ENCODE measurements at places on chromosomes 16 and 17.

- peak; percentile 25 for DNase-seq
These were observed 178.3 kb downstream of the PRKCB start for GRCh38 chr16:24013864-24014645.

DNA sequence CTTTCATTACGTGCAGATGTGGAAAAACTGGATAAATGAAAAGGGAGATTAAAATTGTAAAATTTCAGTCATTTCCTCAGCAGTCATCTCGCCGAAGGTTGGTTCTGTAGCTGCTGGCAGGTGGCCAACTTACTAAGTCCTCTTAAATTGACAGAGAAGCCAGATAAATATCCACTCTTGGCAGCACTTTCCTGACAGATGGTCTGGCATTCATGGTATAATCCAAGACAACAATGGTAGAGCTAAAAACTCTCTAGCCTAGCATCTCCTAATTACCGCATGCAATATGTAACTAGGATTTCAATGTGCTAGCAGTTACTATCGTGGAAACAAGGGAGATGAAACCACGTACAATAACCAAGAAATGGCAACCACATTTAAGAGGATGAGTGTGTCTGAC, 306.3 kb downstream of the CNTNAP4 start:
- no peak for DNase-seq

DNA sequence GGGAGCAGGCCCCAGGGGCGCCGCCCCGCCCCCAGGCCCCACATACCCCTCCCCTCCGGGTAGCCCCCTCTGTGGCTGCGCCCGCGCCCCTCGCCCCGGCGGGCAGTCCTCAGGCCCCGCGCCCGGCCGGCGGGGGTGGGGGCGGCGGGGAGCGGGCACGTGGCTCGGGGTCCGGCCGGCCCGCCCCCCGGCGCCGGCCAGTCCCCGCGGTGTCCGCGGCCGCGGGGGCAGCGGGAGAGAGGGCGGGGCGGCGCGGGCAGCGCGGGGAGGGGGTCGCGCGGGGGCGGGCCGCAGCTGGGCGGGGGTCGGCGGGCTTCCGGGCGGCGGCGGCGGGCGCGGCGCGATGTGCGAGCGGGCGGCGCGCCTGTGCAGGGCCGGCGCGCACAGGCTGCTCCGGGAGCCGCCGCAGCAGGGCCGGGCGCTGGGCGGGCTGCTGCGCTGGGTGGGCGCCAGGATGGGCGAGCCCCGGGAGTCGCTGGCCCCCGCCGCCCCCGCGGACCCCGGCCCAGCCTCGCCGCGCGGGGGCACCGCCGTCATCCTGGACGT, 335 bp downstream of the NECAB2 start:
- no peak for DNase-seq

- no peak for DNase-seq
These were observed 665 bp upstream of the ALDH3A2 start for GRCh38 chr17:19647697-19648474.

DNA sequence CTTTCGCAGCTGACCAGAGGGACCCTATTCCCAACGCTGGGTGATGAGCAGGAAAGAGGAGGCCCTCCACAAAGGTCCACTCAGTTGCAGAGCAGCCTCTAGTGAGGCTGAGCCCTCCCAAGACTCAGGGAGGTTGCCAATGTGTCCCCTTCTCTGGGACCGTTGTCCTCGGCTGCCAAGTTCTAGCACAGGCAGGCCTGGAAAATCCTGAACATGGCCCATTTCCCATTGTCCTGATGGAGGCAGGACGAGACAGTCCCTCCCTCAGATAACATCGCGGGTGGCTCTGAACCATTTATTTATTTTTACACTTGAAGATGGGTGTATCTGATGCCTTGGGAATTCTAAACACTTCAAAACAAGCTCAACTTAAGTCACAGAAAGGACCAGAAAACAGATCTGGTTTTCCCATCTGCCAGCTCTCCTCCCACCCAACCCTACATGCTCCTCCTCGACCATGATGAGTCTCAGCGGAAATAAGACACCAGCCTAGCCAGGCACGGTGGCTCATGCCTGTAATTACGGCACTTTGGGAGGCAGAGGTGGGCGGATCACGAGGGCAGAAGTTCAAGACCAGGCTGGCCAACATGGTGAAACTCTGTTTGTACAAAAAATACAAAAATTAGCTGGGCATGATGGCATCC, 12.8 kb downstream of the CDIP1 start:
- no peak for DNase-seq

DNA sequence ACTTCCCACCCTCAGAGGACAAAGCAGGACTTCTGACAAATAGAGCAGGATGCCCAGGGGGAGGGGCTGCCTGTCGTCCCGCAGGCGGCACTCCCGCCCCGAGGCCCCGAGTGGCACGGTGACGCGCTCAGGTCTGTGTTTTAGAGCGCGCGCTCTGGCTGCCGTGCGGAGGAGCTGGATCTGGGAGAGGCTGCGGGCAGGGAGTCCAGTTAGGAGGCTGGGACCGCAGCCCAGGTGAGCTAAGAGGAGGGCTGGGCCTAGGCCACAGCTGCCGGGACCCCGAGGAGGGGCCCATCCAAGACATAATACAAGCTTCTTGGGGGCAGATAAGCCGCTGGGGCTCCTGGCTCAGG, 6.4 kb downstream of the DOC2A start:
- DNase-seq = no peak

DNA sequence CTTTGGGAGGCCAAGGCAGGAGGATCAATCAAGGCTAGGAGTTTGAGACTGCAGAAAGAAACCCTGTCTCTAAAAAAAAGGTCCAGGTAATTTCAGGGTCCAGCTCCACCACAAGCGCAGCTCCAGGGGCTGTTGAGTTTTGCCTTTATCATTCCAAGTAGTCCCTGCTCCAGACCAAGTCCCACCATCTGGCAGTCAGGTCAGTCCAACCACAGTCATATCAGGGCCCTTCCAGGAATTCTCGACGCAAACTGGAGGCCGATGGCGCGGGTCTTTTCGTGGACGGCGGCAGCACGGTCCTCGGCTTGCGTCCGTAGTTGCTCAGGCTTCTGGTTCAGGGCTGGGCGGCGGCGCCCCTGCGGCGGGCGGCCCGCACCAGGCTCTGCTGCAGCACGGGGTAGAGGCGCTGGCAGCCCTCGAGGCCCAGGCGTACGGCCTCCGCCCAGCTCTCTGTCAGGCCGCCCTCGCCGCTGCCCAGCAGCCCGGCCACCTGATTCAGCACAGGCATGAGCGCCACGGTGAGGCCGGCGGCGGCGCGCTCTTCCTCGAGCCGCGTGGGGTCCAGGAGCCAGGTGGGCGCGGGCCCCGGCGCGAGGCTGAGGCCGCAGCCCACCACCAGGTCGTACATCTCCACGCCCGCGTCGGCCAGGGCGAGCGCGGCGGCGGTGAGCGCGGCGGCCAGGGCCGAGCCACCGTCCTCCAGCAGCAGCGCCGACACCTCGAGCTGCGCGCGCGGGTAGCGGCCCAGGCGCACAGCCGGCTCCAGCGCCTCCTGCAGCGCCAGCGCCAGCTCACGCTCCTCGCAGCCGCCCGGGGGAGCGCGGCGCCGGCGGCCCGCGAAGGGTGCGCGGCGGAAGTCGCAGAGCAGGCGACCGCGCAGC, 752 bp downstream of the EXOSC6 start:
- peak; percentile 13 for DNase-seq

GRCh38 chr16:621526-622105, 9.2 kb upstream of the WFIKKN1 start:
- DNase-seq = no peak

- DNase-seq = no peak
These were observed 385.3 kb downstream of the HAPSTR1 start for GRCh38 chr16:9476744-9477143.

DNA sequence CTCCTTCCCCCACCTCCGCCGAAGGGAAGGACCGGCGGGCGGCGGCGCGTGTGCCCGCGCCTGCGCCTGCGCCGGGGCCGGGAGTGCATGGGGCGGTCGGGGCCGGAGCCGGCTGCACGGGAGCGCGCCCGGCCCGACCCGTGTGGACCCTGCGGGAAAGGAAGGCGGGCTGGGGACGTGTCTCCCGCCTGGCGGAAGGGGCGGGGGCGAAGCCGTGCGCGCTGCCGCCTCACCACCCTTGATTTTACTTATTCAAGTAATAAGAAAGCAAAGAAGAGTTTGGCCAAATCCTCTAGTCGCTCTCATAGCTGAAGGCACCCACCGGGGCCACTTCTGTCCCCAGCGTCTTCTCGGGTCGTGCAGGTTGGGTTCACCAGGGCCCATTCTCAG, 596 bp upstream of the PFN1 start:
- peak; percentile 61 for DNase-seq

DNA sequence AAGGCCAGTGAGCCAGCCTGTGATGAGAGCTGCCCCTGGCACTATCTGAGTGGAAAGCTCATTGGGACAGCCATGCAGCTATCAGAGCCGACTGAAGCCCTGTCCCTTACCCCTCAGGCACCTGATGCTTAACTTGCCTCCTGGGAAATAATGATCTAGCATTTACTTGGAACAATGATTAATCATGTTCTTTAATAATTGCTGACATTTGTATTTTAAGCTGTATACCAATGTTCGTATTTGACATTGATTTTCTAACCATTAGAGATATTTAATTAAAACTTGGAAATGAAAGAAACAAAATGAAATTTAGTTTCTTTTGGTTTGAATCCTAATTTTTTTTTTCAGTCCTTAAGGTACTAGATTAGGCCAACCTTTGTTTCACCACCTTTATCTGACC, 10.5 kb downstream of the PDP2 start:
- DNase-seq = no peak

GRCh38 chr16:75114179-75114945, 2.2 kb downstream of the LDHD start:
- no peak for DNase-seq

DNA sequence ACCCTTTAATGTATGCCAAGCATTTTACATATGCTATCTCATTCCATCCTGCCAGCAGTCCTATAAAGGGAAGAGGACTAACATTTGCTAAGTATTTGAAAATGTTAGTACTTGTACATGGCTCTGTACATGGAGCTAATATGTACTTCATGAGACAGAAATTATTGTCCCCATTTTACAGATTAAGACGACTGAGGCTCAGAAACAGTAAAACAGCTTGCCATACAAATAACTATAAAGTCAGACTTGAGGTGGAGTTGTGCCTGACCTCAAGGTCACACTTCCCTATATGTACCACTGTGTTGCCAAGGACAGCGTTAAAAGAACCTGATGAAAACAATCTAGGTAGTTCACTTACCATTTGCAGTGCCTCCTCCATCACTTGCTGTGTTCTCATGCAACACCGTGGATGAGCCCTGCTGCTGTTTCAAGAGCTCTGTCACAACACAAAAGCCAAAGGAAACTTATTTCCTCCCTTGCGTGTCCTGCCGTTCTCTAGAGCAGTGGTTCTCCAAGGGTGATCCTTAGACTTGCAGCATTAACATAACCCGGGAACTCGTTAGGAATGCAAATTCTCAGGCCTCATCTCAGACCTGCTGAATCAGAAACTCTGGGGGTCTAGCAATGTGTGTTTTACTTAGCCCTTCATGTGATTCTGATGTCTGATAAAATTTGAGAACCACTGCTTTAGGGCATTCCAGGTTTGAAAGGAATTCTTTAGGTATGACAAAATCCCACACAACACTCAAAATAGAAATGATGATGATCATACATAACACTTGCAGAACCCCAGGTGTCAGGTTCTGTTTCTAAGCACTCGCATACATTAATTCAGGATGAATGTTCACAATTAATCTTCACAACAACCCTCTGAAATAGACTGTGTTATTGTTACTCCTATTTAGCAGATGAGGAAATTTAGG, 51.2 kb upstream of the MTMR4 start:
- no peak for DNase-seq

DNA sequence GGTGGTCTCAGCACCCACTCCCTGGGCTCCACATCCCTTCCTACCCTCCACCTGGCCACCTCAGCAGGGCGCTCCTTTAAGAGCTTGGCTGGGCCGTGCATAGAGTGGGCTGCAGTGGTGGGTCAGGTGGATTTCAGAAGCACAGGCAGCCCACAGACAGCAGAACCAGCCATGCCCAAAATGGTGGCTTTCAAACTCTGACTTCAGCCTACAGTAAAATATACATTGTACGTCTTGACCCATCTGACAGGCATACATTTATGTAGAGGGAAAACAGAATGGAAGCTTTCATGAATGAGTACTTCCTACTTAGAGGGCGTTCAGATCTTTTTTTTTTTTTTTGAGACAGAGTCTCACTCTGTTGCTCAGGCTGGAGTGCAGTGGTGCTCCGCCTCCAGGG, 26.0 kb upstream of the LASP1NB start:
- DNase-seq = no peak

- DNase-seq = no peak
These were observed 22.9 kb downstream of the ACSF3 start for GRCh38 chr16:89116341-89117226.

DNA sequence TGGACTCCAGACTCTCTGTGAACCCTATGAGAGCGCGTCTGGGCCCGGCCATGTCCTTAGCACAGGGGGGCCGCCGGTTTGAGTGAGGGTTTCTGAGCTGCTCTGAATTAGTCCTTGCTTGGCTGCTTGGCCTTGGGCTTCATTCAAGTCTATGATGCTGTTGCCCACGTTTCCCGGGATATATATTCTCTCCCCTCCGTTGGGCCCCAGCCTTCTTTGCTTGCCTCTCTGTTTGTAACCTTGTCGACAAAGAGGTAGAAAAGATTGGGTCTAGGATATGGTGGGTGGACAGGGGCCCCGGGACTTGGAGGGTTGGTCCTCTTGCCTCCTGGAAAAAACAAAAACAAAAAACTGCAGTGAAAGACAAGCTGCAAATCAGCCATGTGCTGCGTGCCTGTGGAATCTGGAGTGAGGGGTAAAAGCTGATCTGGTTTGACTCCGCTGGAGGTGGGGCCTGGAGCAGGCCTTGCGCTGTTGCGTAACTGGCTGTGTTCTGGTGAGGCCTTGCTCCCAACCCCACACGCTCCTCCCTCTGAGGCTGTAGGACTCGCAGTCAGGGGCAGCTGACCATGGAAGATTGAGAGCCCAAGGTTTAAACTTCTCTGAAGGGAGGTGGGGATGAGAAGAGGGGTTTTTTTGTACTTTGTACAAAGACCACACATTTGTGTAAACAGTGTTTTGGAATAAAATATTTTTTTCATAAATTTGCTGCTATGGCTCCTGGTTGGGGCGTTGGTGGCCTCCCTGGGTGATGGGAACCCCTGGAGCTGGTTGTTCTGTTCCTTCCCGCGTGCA, 23.1 kb downstream of the STAT5A start:
- no peak for DNase-seq

- no peak for DNase-seq
These were observed 731.8 kb downstream of the CDH11 start for GRCh38 chr16:64390102-64390501.

DNA sequence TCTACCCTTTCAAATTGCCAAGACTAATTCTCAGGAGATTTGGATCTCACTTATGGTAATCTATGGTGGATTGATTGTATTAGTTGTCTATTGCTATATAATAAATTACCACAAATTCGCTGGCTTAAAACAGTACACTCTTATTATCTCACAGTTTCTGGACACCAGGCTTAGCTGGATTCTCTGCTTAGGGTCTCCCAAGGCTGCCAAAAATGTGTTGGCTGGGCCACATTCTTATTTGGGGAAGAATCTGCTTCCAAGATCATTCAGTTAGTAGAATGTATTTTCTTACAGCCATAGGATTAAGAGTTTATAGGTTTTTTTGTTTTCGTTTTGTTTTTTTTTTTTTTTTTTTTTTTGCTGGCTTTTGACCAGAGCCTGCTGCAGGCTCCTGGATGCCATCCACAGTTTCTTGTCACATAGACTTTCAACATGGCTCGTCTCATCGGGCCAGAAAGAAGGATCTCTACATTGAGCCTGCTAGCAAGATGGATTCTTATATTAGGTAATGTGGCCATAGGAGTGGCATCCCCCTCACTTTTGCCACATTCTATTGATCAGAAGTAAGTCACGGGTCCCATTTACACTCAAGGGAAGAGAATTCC, 415.3 kb downstream of the KIF2B start:
- no peak for DNase-seq

- no peak for DNase-seq
These were observed 141.9 kb upstream of the CDH5 start for GRCh38 chr16:66224626-66225025.

- no peak for DNase-seq
These were observed 27.8 kb downstream of the USP36 start for GRCh38 chr17:78812855-78813254.
